ENCODE measurements at places on chromosomes 4 and X.

DNA sequence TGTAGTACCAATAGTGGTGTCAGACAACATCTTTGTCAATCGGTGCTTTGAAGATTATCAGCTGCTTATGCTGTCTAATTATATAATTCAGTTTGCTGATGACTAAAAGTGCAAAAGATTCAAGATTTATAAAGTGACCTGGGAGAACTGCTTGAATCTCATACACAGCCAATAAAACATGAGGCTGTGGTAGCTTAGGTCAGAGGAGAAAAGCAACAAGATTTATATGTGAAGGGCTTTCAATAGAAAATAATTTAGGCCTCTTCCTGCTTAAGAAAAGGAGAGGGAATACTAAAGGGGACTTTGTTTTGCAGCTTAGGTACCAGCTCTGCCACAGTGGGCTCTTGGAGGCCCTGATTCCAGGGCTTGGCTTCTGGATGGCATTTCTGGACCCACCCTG lies 111.0 kb upstream of the MAD2L1 start:
- no peak for DNase-seq

DNA sequence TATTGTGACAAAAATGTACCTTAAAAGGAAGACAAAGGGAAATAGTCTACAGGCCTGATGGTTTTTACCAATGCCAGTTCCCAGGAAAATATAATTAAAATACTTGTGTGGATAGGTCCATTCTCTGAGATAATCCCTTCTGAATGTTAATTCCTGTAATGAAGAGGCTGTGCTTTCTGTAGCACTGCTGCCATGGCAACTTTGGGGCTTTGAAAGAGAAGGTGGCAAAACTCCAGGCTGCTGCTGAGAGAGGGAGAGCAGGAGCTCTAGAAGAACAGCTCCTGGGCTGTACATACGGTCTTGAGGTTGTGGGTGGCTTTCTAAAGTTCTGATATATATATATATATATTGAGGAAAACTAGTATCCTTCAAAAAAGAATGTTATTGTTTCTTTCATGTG lies 125.4 kb downstream of the PDLIM5 start:
- peak; percentile 7 for DNase-seq

- DNase-seq = no peak
Measured at GRCh38 chr4:178080312-178080711, 638.1 kb upstream of the AGA start.

GRCh38 chr4:1773754-1774153 lies 19.3 kb upstream of the FGFR3 start:
- no peak for DNase-seq

GRCh38 chr4:39544580-39545315 lies 17.5 kb upstream of the UGDH start:
- DNase-seq = no peak

DNA sequence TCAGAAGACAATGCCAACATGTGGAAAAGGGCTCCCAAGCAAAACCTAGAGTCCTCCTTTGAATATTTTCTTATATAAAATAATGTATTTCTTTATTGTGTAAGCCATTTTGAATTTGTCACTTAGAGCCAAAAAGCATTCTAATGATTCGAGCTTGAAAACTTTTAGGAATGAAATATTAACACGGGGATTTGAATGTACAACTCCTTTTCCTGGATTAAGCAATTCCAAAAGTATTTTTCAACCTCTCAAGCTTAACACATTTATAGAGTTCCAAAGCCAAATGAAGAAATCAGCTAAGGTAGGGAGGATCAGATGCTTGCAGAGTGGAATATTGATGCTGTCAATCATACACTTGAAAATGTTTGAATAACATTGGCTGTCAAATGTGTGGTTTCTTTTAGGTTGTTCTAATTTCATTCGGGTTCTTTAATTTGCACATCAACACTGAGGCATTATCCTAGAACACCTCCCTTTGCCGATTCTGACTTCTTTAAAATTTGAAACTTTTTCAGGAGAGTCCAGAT lies 67.2 kb upstream of the ETNPPL start:
- DNase-seq = no peak
